ENCODE measurements at places on chromosomes 6 and 20. TPM values are rescaled to one million over a fixed set of nuclear protein-coding genes. Genes with fewer than 3 reads are reported as not detected.

- DNase-seq = peak; percentile 76
- H3K36me3 ChIP-seq = peaks cover 16% of the 10 kb centered on the region
- H3K4me3 ChIP-seq = peak overlapping the region; percentile 77
Measured at GRCh38 chr6:149482545-149483333, 2.1 kb downstream of the ZC3H12D start.

GRCh38 chr6:107866606-107867301 lies 42.6 kb upstream of the SCML4 start:
- H3K27ac ChIP-seq = no peak overlapping the region
- H3K27me3 ChIP-seq = no peaks in the 10 kb centered on the region
- H3K4me1 ChIP-seq = peaks cover 28% of the 10 kb centered on the region
- no peak overlapping the region for H3K4me3 ChIP-seq
- peaks cover 4% of the 10 kb centered on the region for H3K36me3 ChIP-seq

- peaks cover 26% of the 10 kb centered on the region for H3K4me1 ChIP-seq
- H3K27ac ChIP-seq = peak overlapping the region; percentile 70
- H3K4me3 ChIP-seq = peak overlapping the region; percentile 70
- peak; percentile 78 for DNase-seq
- peaks cover 5% of the 10 kb centered on the region for H3K36me3 ChIP-seq
Measured at GRCh38 chr20:50191065-50191543, 474 bp downstream of the CEBPB start.

- no peaks in the 10 kb centered on the region for H3K4me1 ChIP-seq
- DNase-seq = no peak
- H3K4me3 ChIP-seq = no peak overlapping the region
- H3K27me3 ChIP-seq = no peaks in the 10 kb centered on the region
Measured at GRCh38 chr6:74505391-74505790, 700.5 kb downstream of the COL12A1 start.

GRCh38 chr6:41972826-41973225 lies 31.2 kb upstream of the CCND3 start:
- H3K4me3 ChIP-seq = no peak overlapping the region
- no peak overlapping the region for H3K27ac ChIP-seq
- H3K4me1 ChIP-seq = peaks cover 39% of the 10 kb centered on the region
- no peaks in the 10 kb centered on the region for H3K27me3 ChIP-seq

GRCh38 chr20:50004229-50004628 lies 21.4 kb downstream of the SNAI1 start:
- no peak overlapping the region for H3K27ac ChIP-seq
- no peaks in the 10 kb centered on the region for H3K36me3 ChIP-seq
- H3K4me1 ChIP-seq = peaks cover 5% of the 10 kb centered on the region

GRCh38 chr6:146273490-146273889 lies 244.6 kb downstream of the GRM1 start:
- H3K4me1 ChIP-seq = no peaks in the 10 kb centered on the region
- DNase-seq = no peak
- H3K4me3 ChIP-seq = no peak overlapping the region
- H3K27me3 ChIP-seq = no peaks in the 10 kb centered on the region
- no peak overlapping the region for H3K27ac ChIP-seq

- H3K4me1 ChIP-seq = peaks cover 13% of the 10 kb centered on the region
Measured at GRCh38 chr20:49835031-49835430, 22.4 kb downstream of the SLC9A8 start.

DNA sequence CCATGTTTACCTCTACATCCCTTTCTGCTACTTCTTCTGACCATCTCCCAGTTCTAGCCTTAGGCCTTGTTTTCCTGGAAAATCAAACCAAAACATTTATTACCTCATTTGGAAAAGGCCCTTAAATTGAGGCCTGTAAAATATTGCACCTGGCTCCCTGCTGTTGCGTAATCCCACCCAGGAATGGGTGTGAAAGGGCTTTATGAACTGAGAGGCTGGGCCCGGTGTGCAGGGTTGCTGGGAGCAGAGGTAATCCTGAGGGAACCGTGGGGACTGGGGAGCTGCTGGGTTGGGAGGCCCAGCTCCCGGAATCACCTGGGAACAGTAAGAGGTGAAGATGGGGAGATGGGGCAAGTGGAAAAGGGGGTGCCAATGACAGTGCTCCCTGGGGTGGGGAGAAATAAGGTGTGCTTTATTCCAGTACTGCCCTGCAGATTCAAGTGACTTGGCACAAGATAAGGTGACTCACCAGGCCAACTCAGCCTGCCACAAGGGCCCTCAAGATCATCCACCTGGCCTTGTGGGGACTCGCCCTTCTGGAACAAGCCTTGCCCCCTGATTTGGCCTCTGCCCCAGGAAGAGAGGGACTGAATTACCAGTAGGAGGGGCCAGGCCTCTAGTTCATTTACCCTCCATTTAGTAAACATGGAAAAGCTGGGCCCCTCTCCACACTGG lies 44.2 kb downstream of the KCNK5 start:
- no peak for DNase-seq
- H3K27me3 ChIP-seq = no peaks in the 10 kb centered on the region
- no peak overlapping the region for H3K4me3 ChIP-seq
- H3K27ac ChIP-seq = no peak overlapping the region

- no peaks in the 10 kb centered on the region for H3K4me1 ChIP-seq
- no peak overlapping the region for H3K4me3 ChIP-seq
- H3K27ac ChIP-seq = no peak overlapping the region
- H3K36me3 ChIP-seq = no peaks in the 10 kb centered on the region
- no peak for DNase-seq
Measured at GRCh38 chr6:151209071-151209831, 30.5 kb upstream of the AKAP12 start.

- H3K36me3 ChIP-seq = no peaks in the 10 kb centered on the region
- H3K27ac ChIP-seq = no peak overlapping the region
- H3K4me3 ChIP-seq = no peak overlapping the region
- DNase-seq = no peak
- H3K4me1 ChIP-seq = no peaks in the 10 kb centered on the region
Measured at GRCh38 chr20:4434681-4435080, 287.0 kb upstream of the PRND start.

- H3K36me3 ChIP-seq = no peaks in the 10 kb centered on the region
- peaks cover 30% of the 10 kb centered on the region for H3K4me1 ChIP-seq
- no peak for DNase-seq
Measured at GRCh38 chr20:3783068-3783489, 1.8 kb upstream of the SPEF1 start.

DNA sequence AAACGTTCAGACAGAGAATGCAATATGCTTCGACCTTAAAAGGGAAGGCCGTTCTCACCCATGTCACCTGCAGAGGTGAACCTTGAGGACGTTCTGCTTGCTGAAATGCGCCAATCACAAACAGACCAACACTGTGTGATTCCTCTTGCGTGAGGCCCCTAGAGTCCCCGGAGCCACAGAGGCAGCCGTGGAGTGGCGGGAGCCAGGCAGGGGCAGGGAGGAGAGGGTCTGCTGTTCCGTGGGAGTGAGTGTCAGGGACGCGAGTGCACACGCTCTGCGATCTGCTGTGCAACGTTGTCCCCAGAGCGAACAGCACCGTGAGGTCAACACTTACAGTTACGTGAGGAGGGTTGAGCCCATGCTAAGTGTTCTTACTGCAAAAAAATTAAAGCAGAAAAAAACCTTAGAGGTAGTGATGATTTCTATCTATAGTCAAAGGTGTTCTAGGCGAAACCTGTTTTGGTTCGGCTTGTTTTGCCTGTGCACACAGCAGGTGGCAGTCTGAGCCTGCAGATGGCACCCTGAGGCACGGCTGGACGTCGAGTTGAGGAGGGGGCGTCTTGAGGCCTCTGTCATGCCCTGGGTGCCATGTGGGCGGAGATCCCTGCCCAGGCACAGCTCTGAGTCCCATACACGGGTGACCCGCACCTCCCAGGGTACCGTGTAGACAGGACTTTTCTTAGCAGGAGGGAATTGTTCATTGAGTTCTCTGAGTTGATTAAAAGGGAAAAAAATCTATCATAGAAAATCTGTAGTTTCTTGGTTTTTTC lies 71.7 kb upstream of the FRMD1 start:
- no peaks in the 10 kb centered on the region for H3K4me1 ChIP-seq
- H3K4me3 ChIP-seq = no peak overlapping the region
- H3K27ac ChIP-seq = no peak overlapping the region
- no peaks in the 10 kb centered on the region for H3K27me3 ChIP-seq
- no peak for DNase-seq
- H3K36me3 ChIP-seq = no peaks in the 10 kb centered on the region

DNA sequence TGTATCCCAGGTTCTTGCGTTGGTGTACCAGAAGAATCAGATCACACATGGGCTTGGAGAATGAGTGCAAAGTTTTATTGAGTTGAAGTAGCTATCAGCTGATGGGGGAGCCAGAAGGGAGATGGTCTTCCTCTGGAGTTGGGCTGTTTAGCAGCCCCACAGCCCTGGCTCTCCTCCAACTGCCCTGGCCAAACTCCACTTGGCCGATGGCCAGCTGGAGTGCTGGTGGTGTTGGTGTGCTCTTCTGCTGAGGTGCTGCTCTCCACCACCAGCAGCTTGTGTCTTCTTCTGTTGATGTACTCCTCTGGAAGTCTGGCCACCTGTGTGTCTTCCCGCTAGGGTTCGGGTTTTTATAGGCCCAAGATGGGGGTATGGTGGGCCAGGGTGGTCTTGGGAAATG lies 172.8 kb downstream of the TINAG start:
- H3K27ac ChIP-seq = no peak overlapping the region
- no peaks in the 10 kb centered on the region for H3K36me3 ChIP-seq
- DNase-seq = no peak
- no peaks in the 10 kb centered on the region for H3K27me3 ChIP-seq
- H3K4me1 ChIP-seq = no peaks in the 10 kb centered on the region
- H3K4me3 ChIP-seq = no peak overlapping the region

- H3K27ac ChIP-seq = no peak overlapping the region
- H3K36me3 ChIP-seq = no peaks in the 10 kb centered on the region
- H3K4me3 ChIP-seq = no peak overlapping the region
- no peaks in the 10 kb centered on the region for H3K27me3 ChIP-seq
- H3K4me1 ChIP-seq = no peaks in the 10 kb centered on the region
Measured at GRCh38 chr6:9783567-9783966, 631.3 kb downstream of the TFAP2A start.

GRCh38 chr6:156348424-156348823 lies 428.8 kb upstream of the ARID1B start:
- H3K27ac ChIP-seq = no peak overlapping the region
- peaks cover 6% of the 10 kb centered on the region for H3K4me1 ChIP-seq
- H3K36me3 ChIP-seq = no peaks in the 10 kb centered on the region
- H3K4me3 ChIP-seq = no peak overlapping the region

DNA sequence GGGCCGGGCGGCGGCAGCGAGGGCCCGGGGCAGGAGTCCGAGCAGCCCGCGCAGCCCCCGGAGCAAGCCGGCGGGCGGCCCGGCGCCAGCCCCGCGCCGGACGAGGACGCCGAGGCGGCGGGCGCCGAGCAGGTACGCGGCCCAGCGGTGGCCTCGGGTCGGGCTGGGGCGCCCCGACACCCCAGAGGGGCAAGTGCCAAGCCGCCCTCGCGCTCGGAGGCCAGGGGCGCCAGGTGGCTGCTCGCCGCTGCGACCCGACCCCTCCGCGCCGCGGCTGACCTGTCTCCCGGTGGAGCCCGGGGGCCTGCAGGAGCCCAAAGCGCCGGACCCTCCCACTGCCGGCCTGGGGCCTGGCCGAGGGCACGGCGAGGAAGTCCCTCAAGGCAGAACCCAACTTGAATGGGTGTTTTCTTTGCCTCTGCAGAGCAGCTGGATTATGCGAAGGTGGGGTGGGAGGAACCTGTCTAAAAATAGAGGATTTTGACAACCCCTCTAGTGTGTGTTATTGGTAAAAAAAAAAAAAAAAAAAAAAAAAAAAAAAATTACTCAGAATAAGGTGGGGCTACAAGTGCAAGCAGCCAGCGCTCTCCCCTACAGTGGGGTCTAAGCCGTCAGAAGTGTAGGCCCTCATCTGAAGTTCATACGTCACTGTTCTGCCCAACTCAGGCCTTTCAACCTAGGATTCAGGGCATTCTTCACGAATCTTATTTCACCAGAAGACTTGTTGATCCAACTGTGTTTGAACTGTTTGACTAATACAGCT lies 609 bp downstream of the OGFRL1 start:
- DNase-seq = peak; percentile 73
- H3K4me3 ChIP-seq = peak overlapping the region; percentile 81
- no peaks in the 10 kb centered on the region for H3K27me3 ChIP-seq
- peaks cover 39% of the 10 kb centered on the region for H3K4me1 ChIP-seq
- peak overlapping the region; percentile 40 for H3K27ac ChIP-seq

The ETV7 gene
- total RNA-seq = 0.46 TPM

The RFX6 gene
- not detected for total RNA-seq

The TFAP2D gene
- total RNA-seq = not detected

The TEAD3 gene
- 0.17 TPM for total RNA-seq

The CCN5 gene
- total RNA-seq = not detected

The CAPN11 gene
- not detected for total RNA-seq

The PPIL6 gene
- 1.8 TPM for total RNA-seq

The TENT5A gene
- 11.1 TPM for total RNA-seq

Measured in B cell (primary cell).